Hematopoietic multipotent progenitor cell treated with erythropoietin and hydrocortisone succinate and interleukin-3 and kit ligand, for 4 days (in vitro differentiated cells): ENCODE measurements at places on chromosomes 1 and 21.

GRCh38 chr1:96472471-96472870 is 249.1 kb upstream of the PTBP2 start:
- no peak for DNase-seq

DNA sequence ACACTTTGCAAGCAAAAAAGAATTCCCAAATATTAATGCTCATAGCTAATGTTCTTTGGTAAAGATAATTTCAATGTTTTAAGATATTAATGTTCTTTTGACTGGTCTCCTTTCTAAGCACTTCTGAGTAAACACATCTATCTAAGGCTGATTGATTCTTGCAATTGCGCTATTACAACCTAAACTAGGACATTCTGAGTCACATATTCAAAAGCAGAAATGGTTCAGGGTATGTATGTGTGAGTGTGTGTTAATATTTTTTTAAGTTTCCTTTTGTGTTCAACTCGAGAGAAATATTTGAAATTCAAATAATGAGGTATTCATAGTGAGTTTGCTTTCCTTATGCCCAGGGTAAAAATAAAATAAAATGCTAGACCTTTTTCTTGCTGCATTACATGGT is 203.6 kb upstream of the GRIK3 start:
- no peak for DNase-seq

GRCh38 chr1:5826601-5827000 is 165.6 kb downstream of the NPHP4 start:
- no peak for DNase-seq

DNA sequence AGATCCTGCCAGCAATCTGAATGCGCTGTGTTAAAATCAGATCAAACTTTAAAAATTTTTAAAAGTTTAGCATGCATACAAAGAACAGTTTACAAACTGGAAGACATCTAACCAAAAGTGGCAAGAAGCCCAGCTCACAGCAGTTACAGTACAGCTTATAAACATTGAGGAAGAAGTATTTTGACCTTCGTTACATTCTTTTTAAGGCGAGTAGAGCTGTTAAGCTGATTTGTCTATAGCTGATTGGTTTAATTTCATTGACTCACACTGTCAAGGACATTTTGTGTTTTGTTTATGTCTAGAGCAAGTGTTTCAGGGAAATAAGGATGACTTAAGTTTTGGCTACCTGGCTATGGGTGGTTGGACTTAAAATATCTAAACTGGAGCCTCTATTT is 3.0 kb upstream of the PGM1 start:
- no peak for DNase-seq

- no peak for DNase-seq
These were observed 149.9 kb downstream of the ZNF326 start for GRCh38 chr1:90144820-90145219.

GRCh38 chr1:66296951-66297350 is 237.0 kb upstream of the SGIP1 start:
- no peak for DNase-seq

GRCh38 chr1:25748531-25749205 is 51.3 kb upstream of the SELENON start:
- DNase-seq: no peak

GRCh38 chr1:116382857-116383483 is 9.9 kb downstream of the ATP1A1 start:
- peak; percentile 22 for DNase-seq

DNA sequence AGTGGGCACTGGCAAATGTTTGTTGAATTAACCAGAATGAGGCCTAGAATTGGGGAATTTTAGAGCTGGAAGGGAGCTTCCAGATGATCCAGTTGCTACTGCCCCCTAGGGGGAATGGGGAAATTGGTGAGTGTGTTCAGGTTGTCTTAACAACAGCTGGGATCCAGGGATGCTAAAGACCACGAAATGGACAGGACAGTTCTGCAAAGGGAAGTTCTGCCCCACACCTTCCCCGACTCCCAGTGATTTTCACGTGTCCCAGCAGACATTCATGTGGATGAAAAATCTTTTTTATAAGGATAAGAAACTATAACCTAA is 33.9 kb downstream of the TRIM62 start:
- DNase-seq: peak; percentile 33

GRCh38 chr21:45265721-45266517 is 21.8 kb downstream of the POFUT2 start:
- no peak for DNase-seq

- no peak for DNase-seq
These were observed 291.1 kb upstream of the ADGRL2 start for GRCh38 chr1:81509594-81509993.

- peak; percentile 14 for DNase-seq
These were observed 305.4 kb downstream of the TTLL7 start for GRCh38 chr1:83693427-83694126.

DNA sequence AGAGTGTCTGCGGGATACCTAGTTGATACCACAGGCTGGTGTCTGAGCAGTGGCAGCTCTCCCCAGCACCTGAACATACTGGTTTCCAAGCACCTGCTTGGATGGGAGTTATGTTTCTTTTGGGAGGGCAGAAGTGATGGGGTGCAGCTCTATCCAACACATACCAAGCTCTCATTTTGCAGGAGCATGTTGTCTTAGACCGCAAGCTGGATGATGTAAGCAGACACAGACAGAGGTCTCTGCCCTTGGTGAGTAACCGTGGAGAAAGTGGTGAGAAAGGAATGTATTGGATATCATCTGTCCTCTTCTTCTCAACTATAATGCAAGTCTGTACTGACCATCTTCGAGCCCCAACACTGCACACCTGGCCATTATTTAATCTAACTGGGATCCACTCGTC is 37.4 kb downstream of the ZNF496 start:
- DNase-seq: no peak

DNA sequence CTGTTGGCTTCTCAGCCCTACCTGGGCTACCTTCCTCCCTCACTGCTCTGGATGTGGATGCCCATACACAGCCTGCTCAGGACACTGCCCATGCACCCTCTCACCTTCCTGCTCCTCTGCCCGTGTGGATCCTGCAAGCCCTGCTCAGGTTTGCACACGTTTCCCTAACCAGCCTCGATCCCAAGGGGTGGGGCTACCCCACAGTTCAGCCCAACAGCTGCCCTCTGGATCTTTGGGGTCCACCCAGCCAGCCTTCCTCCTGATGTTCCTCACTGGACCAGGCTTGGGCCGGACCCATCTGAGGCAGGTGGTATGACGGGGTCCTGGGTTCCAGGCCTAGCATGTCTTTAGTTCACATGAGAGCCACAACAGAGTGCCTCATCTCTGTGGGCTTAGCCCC is 4.7 kb downstream of the TMEM54 start:
- no peak for DNase-seq

DNA sequence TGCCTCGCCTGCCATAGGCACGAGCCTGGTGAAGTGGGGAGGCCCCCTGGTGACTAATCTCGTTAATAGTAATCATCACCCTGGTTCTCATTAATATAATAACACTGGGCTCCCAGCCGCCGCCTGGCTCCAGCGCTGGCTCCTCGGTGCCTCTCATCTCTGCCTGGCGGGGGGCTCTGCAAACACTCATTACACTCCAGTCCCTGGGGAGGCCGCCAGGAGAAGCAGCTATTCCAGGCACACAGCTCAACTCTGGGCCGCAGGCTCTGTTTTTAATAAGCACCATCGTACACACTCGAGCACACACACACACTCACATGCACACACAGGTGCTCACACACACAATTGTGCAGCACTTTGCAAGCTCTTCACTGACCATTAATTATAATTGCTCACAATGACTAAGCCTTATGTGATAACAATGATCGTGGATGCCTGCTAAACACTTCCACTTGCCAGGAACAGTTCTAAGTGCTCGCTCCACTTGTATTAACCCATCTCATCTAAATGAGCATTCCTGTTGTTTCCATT is 52.2 kb downstream of the SDC3 start:
- DNase-seq: peak; percentile 37
